ENCODE measurements at places on chromosomes 5 and 9.

- no peak for DNase-seq
Measured at GRCh38 chr9:77598991-77599390, 49.1 kb downstream of the GNA14 start.

GRCh38 chr5:16067415-16067814 is 112.2 kb downstream of the MARCHF11 start:
- DNase-seq: no peak

GRCh38 chr9:115046199-115046598 is 71.8 kb downstream of the TNC start:
- no peak for DNase-seq

GRCh38 chr5:113524927-113525326 is 11.4 kb downstream of the YTHDC2 start:
- DNase-seq: no peak

All from GM18507 (cell line).